Right hindlimb (tissue), 1 donor: ENCODE measurements at places on chromosomes 4 and X.
A peak's percentile ranks its signal among the peaks of the same experiment; 100 is the strongest.

DNA sequence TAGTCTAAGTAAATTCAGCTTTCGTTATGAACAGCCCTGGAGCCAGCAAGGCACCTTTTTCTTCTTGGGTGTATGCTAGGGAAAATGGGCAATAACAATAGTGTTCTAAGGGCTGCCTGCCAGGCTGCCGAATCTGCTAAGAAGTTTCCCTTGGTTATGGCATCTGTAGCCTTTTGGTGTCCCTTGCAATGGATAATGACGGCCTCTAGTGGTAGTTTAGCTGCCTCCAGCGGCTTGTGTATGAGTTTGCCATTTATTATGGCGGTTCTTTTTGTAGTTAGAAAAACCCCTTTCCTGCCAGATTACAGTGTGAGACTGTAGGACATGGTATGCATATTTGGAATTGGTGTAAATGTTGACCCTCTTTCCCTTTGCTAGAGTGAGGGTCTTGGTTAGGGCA lies 78.9 kb upstream of the SPIN4 start:
- no peak for DNase-seq

DNA sequence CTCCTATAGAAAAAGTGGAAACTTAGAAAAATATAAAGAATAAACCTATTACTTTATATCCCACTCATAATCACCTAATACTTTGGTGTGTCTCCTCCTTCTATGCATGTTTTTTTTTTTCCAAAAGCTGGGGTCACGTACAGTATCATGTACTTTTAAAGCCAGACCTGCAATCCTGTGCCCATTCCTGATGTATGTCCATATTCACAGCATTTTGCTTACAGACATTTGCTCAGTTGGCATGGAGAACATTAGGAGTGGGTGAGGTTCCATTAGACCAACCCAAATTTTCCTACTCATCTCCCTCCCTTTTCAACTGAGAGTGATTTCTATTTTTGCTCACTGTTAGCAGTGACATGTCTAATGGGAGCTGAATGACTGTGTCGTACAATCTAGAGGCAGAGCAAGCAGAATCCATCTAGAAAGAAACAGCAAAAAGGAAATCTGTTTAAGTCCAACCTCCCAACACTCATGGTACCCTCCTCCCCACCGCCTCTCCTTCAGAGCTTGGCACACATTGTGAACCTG lies 195.6 kb upstream of the KLF3 start:
- no peak for DNase-seq

DNA sequence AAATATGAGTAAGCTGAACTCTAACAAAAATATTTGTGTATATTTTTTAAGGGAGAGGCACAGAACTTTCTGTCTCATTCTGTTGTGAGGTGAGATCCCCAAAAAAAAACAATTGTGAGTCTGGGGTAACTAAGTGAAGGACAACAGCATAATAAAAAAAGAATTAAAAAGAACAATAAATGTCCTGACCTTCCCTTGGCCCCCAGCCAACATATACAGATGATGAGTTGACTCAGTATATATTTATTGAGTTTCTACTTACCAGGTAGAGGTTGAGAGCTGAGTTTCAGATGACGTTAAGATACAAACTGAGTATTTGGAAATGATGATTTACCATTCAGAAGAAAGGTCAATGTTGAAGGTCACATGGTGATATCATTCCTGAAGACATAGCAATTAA lies 239.5 kb downstream of the KCNIP4 start:
- no peak for DNase-seq

GRCh38 chr4:124712372-124713184 lies at the start of gene ANKRD50:
Gene ANKRD50, minus strand, starts transcription at chr4:124712732. Its CDS starts 2,221 bp downstream, at chr4:124710511.
- peak; percentile 96 for DNase-seq

DNA sequence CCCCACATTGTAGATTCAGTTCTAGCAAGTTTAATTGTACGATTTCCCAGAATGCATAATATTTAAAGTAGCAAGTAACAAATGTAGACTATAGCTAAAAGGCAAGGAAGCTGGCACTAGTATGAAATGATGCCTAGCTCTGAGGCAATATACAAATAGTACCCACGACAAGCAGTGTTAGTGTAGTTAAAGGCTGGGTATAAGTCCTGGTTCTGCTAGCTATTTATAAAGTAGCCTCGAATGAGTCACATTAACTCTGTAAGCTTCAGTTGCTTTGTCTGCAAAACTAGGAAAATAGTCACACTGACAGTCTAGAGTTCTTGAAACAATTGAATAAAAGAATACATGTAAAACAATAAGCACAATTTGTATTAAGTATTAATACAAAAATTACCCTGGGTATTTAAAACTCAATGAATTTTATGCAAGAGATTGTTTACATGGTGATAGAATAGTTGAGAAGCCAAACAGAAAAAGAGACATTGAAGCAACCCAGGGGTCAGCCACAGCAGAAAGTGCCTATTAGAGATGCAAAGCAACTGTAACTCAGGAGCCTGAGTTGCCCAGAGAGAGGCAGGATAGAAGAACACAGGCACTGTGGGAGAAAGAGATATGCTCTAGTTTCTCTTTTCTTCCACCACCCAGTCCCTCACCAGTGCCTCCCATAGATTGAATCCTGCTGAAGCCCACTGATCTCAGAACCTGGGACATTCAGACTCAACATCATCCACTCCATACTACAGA lies 949.0 kb downstream of the C4orf33 start:
- DNase-seq = no peak

GRCh38 chr4:169225058-169225751 lies 45.6 kb downstream of the SH3RF1 start:
- DNase-seq = no peak

GRCh38 chr4:83231620-83232076 lies 53.0 kb downstream of the COQ2 start:
- DNase-seq = no peak

GRCh38 chr4:28774344-28774743 lies 1913.7 kb downstream of the STIM2 start:
- DNase-seq = no peak

DNA sequence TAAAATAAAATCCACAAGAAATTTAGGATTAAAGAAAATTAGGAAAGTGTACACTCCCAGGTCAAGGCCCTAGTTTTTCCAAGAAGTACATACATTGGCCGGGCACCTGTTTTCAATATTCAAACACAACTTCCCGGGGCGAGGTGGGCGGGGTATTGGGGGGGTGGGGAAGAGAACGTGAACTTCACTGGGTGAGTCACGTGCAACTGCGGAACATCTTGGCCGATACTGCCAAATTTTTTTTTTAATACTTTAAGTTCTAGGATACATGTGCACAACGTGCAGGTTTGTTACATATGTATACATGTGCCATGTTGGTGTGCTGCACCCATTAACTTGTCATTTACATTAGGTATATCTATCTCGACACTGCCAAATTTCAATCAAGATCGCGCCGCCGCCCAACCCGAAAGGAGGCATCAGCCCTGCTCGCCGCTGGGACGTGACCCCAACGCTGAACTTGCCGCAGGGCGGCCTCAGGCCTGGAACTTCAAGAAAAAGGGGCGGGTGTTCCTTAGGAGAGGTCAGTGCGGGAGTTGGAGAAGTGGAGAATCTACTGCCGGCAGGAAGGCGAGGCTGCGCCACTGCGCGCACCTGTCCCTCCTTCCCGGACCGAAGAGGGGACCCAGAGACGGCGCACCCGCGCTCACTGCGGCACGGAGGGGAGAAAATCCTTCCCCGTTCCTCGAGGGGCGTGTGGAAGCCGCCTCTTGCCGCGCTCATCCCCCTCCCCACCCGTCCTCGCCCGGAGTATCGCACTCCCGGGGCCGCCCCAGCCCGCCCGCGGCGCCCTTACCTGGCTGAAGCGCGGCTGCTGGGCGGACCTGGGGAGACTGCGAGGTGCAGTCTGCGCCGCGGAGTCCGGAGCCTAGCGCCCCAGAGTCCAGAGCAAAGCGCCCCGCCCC lies at the start of gene TEC:
Gene TEC, minus strand, starts transcription at position 883 of the 905 bp plus-strand sequence. CDS start 41,224 bp downstream, outside the sequence.
- DNase-seq = peak; percentile 22

GRCh38 chr4:6848717-6849305 lies 60.8 kb upstream of the TBC1D14 start:
- DNase-seq = no peak

DNA sequence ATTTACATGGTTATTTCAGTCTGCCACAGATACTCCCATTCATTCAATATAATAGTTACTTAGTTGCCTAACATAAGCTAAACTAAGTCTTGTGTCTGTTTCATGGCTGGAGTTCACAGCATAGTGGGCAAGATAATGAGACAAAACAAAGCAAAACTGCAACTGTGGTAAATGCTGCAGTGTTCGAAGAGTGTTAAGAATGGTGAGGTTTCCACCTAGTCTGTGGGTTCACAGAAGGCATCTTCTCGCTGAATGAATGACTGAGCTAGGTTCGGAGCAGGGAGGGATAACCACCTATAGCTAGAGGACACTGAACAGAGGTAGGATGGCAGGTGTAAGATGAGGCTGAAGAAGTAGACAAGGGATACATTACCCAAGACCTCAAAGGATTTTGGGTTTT lies 171.0 kb downstream of the FBXW7 start:
- no peak for DNase-seq

DNA sequence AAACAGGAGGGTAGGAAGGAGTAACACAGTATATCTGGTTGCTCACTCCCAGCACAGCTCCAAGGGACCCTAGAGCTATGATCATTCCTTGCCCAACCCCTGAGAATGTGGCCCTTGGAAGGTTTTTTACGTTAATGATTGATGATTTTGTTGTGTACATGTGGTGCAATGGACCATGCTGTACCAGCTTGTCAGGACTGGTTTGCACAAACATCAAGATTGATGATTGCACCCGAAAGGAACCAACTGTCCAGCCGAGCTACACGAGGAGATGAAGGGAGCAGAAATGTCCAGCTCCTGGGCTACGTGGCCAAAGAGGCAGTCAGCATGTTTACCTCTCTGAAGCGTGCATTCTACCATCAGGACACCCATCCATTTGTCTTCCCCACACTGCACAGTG lies 83.2 kb upstream of the USP9X start:
- DNase-seq = no peak

- DNase-seq = no peak
Observed at GRCh38 chr4:83873996-83874395, 338.1 kb downstream of the GPAT3 start.

GRCh38 chrX:136920001-136920400 lies 39.5 kb upstream of the RBMX start:
- DNase-seq = no peak

- no peak for DNase-seq
Observed at GRCh38 chr4:749698-750666, 44.4 kb downstream of the PCGF3 start.
